ENCODE measurements at places on chromosomes 7 and 10.

GRCh38 chr7:55020466-55020871 lies 1.7 kb downstream of the EGFR start:
- DNase-seq = no peak

GRCh38 chr7:37943905-37944736 lies 23.7 kb downstream of the EPDR1 start:
- no peak for DNase-seq

- no peak for DNase-seq
Measured at GRCh38 chr7:155761162-155761561, 51.1 kb downstream of the SHH start.

GRCh38 chr10:126838316-126838715 lies 66.9 kb upstream of the DOCK1 start:
- no peak for DNase-seq

DNA sequence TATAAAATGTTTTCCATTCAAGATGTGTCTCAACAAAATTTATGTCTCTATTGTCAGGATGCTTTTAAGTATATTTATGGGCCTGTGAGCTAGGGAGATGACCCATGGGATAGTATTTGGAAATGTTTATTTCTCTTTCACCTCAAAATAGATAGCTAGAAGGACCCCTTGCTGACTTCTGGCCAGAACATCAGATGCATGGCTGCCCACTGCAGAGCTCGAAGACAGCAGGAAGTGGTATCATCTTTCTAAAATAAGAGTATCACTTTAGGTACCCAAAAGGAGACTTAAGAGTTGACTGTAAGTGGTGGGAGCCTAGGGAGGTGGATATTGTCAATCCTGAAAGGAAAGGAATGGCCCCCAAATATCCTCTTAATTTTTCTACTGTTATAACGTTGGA lies 264.4 kb downstream of the NEBL start:
- DNase-seq = no peak

DNA sequence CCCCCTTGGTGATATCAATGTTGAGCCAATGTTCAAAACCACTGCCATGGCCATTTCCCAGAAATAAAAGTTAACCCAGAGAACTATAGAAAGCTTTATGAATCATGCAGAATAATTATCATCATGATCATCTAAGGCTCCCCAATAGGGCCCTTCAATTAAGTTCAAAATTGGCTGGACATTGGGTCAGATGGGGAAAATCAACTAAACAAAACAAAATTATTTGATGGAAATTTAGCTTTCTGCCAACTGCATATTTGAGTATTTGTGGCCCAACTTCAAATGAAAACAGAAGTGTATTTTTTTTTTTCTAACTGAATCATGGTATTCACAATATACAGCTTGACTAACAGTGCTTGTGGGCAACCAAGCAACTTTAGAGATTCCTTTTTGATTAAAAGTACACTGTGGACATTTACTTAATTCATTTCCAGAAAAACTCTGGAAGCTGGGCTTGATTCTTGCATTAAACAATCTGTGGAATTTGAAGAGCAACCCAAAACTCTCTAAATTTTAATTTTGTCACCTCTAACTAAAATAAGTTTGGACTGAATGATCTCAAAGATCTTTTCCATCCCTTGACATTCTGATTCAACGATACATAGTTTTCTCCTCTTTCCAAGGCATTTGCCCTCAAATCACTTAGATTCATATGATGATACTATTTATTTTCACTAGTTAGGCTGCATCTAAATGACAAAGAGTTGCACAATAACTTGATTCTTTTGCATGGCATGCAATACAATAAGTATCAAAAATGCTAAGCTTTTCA lies 203.2 kb downstream of the AHR start:
- DNase-seq = no peak

DNA sequence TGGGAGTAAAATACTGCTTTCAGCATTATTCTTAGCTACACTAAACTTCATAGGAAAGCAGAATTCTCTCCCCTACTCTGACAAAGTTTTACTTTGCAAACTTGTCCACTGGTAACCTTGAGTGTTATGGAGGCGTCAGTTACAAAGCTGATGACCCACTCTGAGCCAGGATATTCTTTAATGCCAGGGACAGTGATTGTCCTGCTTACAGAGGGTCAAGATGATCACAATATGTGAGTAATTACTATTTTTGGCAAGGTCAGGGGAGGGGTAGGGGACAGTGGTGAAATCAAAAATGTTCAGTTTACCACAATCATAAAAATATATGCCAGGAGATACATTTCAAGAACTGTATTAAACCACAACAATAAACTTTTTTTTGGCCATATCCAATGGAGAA lies 520.6 kb downstream of the SUGCT start:
- DNase-seq = no peak

DNA sequence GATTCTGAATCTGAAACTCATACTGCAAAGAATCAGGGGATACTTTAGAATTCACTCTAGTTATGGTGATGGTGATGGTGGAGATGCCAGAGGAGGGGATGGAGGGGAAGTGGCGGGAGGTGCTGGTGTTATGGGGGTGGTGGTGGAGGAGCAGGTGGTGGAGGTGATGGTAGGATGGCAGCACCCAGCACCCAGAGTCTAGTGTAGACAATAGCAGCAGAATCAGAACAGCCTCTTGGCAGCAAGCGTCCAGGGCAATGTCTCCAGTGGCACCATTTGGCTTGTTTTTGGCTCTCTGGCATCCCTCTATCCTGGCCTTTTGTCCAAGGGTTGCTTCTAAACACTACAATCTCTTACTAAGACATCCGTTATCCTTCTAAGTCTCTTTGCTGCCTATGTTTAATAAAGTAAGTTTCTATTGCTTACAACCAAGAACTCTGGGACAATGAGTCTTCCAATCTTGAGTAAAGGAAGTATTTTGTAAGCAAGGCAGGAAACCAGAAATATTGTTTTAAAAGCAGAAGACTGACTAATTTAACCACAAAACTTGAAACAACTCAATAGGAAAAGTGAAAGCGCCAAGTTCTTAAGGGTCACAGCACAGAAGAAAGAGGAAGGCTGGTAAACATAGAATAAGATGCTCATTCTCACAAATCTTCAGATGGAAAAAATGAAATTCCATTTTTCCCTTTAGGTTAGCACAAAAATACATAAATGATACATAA lies 42.4 kb upstream of the GDF10 start:
- peak; percentile 26 for DNase-seq

- DNase-seq = no peak
Measured at GRCh38 chr7:25885057-25885576, 266.9 kb upstream of the NFE2L3 start.

GRCh38 chr10:21534604-21535493 lies 817 bp downstream of the MLLT10 start:
- peak; percentile 38 for DNase-seq
